ENCODE measurements at places on chromosomes 3 and 15.

GRCh38 chr15:47794252-47794914, 77.1 kb downstream of the SEMA6D start:
- DNase-seq = no peak

GRCh38 chr3:55937301-55937700, 450.2 kb upstream of the WNT5A start:
- DNase-seq = no peak

GRCh38 chr3:111807826-111808225, 51.2 kb upstream of the PHLDB2 start:
- no peak for DNase-seq

DNA sequence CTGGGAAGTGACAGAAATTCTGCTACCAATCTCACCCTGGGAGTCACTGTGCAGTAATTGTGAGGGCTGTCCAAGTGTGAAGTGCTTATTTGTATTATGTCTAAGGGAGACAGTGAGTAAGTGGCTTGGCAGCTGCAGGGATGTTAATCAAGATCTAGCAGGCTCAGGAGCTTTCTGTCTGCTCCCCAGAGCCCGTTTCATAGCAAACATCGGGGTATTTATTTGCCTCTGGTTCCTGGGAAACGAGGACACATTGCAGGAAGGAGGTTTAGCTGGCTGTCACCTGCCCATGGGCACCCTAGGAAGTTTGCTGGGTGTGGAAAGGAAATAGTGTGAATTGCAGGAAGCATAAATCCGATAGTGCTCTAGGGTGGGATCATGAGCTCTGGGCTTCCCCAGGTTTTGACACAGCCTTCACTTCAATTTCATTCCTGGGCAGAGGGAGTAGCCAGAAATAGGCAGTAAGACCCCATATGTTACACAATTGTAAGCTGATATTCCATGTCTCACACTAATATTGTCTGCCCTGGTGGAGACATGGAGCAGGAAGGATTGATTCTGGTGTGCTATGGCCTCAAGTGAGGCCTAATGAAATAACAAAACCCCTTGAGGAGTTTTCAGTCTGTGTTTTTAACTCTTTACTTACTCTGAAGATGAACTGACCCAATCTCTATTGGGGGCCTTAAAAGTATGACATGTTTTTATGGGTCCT, 74.1 kb upstream of the MITF start:
- DNase-seq = no peak

DNA sequence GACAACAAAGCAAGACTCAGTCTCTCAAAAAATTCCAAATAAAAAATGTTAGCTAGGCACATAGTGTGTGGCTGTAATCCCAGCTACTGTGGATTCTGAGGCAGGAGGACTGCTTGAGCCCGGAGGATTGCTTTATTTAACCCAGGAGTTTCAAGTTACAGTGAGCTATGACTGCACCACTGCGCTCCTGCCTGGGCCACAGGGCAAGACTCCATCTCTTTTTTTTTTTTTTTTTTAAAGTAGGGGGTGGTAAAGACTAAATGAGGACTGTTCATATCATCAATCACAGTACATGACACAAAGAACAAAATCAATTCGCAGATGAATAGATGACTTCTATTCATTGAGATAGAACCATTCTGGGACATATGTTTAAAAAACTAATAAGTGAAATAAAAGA, 48.1 kb downstream of the ACAP2 start:
- no peak for DNase-seq

DNA sequence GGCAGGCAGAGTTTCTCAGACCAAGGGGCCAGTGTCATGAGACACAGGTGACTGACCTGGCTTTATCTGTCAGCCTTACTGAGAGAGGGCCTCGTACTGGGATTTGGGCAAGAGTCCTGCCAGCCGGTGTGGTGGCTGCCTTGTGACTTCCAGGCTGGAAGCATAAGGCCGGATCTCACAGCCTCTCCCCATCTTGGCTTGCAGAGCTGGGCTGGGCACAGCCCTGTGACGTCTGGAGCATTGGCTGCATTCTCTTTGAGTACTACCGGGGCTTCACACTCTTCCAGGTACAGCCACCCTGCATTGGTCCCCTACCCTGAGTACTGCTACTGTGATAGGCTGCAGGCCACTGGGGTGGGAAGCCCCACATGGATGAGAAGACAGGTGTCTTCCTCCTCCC, 12.1 kb downstream of the CLK3 start:
- no peak for DNase-seq

- no peak for DNase-seq
These were observed 348.0 kb downstream of the VPS13C start for GRCh38 chr15:61712129-61712759.

GRCh38 chr3:137041251-137041650, 83.5 kb downstream of the IL20RB start:
- no peak for DNase-seq

DNA sequence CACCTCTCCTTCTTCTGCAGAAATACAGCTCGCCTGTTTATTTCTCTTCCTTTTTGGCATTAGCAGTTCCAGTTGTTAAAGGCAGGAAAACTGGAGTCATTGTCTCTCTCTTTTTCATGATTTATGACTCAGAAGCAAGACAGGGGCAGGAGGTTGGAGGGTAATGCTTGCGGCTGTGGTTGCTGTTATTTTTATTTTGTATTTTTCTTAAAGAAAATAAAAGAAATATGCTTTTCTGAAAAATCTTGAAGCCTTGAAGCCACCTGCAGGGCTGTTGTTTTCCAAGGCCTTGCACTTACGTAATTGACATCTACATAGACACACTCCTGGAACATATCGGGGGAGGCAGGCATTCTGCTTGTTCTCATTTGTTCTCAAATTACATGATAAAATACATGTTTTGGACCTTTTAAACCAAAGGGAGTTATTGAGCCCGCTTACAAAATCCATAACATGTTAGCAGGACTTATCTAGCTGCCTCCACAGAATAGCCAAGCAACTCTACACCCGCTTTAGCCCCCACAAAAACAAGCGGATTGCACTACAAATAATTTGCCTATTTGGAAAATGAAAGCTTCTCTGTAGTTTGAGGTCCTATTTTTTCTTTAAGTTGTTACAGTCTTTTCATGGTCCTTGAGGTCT, 1004.6 kb upstream of the NR2F2 start:
- DNase-seq = no peak

DNA sequence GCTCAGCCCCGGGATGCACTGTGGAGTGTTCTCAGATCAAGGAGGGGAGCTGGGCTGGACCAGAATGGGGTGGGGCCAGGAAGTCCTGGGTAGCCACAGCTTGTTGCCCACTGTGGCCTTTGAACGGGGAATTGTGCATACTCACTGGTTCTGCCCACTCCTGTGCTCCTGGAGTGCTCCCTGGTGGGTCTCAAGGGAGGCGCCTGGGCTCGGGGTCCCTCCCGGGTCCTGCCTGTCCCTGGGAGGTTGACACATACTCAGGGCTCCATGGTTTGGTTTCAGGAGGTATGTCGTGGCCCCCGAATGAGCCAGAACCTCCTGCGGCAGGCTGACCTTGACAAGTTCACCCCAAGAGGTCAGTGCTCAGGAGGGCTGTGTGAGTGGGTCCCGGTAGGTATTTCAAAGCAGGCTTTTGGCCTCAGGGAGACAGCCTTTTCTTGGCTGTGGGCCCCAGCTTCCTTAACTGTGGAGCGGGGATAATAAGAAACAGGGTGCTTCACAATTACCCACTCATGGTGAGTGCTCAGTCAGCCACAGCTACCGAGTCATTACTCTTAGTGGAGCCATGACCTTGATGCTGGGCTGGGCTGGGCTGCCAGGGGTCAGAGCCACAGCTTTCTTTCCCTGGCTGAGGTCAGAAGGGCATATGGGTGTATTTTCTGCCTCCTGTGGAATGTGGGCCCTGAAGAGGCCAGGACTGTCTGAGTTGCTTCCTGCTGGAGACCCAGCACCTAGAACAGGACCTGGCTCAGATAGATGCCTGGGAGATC, 7.6 kb downstream of the DNAH1 start:
- DNase-seq = no peak

DNA sequence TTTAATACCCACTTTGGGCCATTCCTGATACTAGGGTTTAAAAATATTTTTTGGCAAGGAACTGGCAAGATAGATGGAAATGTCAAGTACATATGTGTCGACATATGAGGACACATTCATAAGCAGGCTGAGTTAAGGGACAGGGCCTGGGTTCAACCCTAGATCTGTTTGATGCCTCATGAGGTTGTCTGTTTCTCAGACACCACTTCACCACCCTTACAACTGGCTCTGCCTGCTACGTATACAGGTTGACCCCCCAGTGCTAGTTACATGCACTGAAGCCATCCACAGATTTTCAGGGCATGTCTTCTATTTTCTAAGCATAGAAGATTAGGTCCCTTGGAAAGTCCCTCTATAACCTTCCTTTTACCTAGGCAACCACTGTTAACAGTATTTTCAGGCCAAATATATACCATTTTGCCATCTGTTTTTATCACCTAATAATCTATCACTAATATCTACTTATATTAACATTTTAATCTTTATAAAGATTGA, 296.7 kb downstream of the PLCL2 start:
- no peak for DNase-seq

GRCh38 chr3:184836090-184836822, 24.3 kb downstream of the VPS8 start:
- no peak for DNase-seq

DNA sequence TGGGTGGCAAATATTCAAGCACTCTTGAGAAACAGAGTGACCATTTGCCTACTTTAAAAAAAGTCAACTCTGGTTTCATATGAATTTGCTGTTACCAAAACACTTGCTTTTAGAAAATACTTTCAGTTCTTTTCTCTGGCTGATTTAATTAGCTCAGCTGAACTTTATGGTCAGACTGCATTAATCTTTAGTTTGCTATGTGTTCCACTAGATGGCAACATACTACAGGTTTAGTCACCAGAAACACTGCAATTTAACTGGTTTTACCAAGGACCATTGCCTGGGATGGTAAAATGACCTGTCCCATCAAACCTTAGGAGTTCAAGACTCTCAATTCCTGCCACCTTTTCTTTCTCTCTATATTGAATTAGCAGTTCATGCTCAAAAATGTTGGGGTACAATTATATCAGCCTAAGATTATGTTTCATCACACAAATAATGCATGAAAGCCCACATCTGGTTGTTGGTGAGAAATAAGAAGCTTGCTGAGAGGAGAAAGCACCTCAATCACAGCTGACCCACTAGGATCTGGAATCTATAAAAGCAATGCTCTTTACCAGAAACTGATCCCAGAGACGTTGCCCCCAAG, 14.2 kb downstream of the EIF4E3 start:
- DNase-seq = no peak

- no peak for DNase-seq
These were observed 90.2 kb upstream of the SNTN start for GRCh38 chr3:63562323-63562722.

GRCh38 chr15:92082006-92082843, 228.7 kb downstream of the SLCO3A1 start:
- DNase-seq = peak; percentile 52

DNA sequence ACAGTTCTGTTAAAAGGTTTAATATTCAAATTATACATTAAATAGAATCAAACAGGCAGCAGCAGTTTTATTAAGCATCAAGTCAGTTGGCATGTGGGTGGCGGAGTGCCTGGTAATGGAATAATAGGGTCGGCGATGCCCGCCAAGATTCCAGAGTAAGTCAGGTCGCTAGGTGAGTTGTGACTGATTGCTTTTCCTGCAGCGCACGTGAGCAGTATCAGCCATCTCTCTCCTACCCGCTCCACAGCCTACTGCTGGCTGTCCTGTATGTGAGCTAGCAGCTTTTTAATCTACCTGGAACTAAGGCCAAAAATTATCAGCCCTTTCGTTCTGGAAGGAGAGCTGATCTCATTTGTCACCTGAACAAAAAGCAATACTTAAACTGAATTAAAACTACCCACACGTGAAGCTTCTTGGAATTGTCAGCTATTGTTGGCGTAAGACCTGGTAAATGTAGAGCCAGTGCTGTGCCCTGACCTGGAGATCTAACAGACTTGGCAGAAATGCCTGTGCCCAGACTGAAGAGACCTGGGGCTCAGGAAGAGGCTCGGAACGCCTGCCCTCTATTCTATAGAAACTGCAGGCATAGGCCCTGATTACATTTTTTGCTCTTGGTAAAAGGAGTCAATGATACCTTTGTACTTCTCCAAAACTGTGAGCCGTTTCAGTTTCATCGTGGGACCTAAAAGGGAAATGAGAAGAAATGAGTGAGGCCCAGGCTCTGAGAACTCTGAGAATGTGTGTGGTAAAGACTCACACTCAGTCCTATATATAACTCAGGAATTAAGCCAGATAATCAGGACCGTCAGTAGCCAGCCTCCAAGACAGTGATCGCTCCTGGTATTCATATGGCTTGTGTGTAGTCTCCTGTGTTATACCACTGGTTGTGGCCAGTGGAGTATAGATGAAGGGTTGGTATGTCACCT, 21.9 kb downstream of the IDH3A start:
- no peak for DNase-seq

GRCh38 chr15:94723801-94724200, 492.4 kb downstream of the MCTP2 start:
- DNase-seq = no peak

GRCh38 chr15:89016549-89017041, 71.7 kb upstream of the ABHD2 start:
- DNase-seq = no peak

GRCh38 chr15:57213862-57214261, 162.4 kb upstream of the CGNL1 start:
- DNase-seq = no peak

GRCh38 chr15:68419301-68420175, 12.4 kb downstream of the ITGA11 start:
- DNase-seq = no peak

GRCh38 chr15:101427606-101428487, 61.7 kb downstream of the PCSK6 start:
- no peak for DNase-seq

DNA sequence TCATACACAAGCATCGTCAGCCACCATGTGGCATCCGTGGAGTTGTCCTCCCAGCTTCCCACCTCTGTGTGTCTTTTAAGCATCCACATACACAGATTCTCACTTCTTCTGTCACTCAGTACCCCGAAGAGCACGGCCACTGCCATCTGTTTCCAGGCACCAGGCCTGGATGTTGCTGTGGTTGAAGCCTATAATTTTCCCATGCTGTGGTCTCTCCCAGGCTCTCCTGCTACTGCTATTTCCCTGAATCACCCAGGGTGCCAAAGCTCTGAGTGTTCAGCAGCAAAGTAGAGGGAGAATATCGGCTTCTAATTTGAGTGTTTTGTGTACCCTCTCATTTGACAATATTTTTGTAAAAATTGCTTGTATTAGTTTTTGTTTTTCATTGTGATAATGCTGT, 265.7 kb downstream of the DIPK2A start:
- no peak for DNase-seq

DNA sequence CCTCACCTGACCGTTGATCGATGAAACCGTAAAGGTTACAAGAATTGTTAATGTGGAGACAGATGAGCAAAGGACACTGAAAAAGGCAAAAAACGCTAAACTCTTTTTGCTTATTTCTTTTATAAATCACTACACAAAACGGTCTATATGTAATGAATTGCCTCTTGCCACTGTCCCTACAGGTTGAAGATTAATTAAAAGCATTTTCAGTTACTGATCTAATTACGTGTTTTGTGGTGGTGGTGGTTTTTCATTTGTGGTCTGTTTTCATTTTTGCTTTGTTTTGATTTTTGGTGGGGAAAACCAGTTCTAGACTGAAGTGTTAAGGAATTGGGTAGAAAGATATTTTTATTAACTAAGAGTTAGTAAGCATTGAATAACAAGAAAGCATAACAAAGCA, 299.2 kb upstream of the LRRN1 start:
- no peak for DNase-seq

Measured in stimulated activated CD4-positive, alpha-beta T cell treated with anti-CD3 and anti-CD28 coated beads, Interleukin-1b, Interleukin-23, amount 100 ng/mL, for 48 hours (primary cell).